T-helper 22 cell (primary cell): ENCODE measurements at places on chromosomes 5 and 9.
A peak's percentile ranks its signal among the peaks of the same experiment; 100 is the strongest.

- no peak for DNase-seq
These were observed 129.9 kb downstream of the TLE4 start for GRCh38 chr9:79701651-79702050.

DNA sequence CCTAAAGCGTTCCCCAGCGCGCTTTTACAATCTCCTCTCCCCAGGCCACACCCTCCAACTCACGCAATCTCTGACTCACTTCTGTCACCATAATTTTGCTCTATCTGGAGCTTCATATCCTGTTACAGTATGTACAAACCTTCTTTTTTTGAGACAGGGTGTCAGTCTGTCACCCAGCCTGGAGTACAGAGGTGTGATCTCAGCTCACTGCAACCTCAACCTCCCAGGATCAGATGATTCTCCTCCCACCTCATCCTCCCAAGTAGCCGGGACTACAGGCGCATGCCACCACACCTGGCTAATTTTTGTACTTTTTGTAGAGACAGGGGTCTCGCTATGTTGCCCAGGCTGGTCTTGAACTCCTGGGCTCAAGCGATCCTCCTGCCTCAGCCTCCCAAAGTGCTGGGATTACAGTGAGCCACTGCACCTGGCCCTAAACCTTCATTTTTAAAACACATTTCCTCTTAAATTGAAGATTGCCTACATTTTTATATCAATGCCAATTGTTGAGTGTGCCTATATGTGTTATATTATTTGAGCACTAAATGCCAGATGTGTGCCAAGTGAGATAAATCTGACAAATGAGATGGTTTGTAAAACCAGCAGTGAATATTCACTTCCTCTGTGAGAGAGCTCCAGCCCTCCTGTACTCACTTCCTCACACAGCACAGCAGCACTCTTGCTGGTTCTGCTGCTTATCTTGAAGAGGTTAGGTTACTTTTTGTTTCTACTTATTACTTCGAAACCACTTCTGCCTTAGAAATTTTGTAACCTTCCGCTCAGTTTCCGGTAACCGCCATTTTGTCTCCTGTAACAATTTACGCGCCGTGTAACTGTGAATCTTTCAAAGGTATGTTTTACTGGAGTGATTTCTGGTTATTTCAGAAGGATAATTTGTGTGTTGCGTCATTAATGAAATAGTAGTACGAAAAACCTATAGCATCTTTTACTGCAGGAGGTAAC, 57.9 kb downstream of the DOCK8 start:
- peak; percentile 75 for DNase-seq

DNA sequence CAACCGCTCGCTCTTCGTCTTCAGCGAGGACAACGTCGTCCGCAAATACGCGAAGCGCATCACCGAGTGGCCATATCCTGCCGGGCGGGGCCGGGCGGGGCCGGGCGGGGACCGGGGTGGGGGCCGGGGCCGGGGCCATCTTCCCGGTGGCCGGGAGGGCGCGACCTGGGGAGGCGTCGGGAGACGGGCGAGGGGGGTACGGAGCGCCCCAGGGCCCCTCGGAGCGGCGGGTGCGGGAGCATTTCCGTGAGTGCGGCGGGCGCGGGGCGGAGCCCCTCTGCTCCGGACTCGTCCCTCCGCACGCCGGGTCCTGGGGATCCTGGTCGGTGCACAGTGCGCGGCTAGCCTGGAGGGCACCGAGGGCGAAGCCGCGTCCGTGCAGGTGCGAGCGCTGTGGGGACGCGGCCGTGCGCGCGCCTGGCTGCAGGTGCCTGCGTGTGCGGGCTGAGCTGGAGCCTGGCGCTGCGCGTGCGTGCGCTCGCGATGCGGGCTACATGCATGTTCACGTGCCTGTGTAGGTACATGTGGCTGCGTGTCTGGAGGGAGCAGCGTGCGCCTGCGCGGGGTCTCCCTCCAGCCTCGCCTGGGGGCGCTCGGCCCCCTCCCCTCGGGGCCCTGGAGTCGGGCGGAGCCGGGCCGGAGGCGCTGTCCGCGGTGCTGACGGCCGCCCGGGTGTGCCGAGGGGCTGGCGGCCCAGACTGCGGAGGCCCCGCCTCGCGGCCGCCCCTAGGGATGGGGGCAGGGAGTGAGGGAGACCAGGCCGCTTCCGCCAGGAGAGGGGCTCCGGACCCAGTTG, 762 bp downstream of the CACNA1B start:
- DNase-seq: no peak

DNA sequence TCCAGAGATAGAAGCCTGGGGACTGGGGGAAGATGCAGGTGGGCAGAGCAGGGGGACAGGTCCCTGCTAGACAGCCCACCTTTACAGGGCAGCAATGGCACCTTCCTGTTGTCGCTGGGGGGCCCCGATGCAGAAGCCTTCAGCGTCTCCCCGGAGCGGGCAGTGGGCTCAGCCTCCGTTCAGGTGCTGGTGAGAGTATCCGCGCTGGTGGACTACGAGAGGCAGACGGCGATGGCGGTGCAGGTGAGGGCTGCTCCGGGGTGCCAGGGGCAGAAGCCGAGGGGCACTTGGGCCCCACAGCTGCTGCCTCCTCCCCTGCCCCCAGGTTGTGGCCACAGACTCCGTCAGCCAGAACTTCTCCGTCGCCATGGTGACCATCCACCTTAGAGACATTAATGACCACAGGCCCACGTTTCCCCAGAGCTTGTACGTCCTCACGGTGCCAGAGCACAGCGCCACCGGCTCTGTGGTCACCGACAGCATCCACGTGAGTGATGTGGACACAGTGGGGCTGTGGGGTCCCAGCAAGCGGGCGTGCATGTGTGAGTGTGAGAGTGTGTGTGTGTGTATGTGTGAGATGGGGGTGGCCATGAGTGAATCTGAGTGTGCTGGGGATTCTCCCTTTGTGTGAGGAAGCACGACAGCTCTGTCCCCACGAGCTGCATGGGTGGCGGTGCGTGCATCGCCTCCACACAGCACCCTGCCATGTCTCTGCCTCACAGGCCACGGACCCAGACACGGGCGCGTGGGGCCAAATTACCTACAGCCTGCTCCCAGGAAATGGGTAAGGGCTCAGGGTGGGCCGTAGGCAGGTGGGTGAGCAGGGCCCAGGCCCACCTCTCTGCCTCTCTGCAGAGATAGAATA, 28.4 kb downstream of the CDHR2 start:
- DNase-seq: no peak

DNA sequence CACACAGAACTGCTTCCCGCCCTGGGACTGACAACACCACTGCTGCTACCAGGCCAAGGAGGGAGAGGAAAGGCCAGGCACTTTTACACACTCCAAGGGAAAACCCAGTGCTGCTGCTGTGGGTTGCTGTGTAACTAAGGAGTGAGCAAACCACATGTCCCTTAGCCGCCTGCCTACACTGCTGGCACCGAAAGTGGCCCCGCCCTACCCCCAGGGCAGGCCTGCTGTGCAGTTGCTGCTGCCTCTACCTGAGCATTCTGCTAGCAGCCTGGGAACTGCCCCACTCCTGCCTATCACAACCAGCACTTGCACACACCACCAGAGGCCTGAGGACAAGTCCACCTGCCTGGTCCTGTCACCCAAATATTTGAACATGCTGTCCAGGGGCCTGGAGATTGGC, 740.9 kb downstream of the DTWD2 start:
- DNase-seq: no peak

- DNase-seq: no peak
These were observed 369.8 kb downstream of the CSNK1G3 start for GRCh38 chr5:123881759-123882244.

GRCh38 chr5:167892352-167893115, 398.9 kb upstream of the WWC1 start:
- DNase-seq: no peak

DNA sequence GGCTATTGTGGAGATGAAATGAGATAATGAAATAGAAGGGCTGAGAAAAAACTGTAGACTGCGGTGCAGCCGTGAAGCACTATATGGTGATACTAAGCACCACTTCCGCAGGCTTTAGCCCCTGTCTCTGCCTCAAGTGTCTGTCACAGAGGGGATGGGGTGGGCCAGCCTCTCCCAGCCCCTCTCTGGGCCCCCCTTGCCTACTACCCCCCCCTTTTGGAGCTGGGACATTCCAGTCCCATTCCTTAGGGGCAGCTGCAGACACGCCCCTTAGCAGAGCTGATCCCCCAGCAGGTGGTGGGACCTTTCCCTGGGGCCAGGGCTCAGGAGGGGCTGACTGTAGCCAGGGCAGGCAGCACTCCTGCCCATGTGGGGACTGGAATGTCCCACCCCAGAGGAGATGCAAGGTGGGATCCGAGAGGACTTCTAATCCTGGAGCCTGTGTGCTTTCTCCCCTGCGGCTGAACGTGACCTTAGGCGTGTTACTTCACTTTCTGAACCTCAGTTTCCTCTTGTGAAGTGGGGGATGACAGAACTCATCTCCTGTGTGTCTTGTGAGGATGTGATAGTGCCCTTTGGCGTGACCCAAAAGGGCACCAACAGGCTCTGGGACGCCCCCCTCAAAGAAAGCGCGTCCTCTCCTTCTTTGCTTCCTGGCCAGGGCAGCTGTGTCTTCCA, 1.9 kb downstream of the N4BP3 start:
- no peak for DNase-seq

DNA sequence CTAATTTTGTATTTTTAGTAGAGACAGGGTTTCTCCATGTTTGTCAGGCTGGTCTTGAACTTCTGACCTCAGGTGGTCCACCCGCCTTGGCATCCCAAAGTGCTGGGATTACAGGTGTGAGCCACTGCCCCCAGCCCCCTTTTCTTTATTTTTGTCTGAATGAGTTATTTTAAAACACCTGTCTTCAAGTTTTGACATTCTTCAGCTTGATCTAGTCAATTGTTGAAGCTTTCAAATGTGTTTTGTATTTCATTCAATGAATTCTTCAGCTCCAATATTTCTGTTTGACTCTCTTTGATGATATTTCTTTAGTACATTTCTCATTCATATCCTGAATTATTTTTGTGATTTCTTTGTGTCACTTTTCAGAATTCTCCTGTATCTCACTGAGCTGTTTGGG, 486.2 kb downstream of the DMAC1 start:
- no peak for DNase-seq

DNA sequence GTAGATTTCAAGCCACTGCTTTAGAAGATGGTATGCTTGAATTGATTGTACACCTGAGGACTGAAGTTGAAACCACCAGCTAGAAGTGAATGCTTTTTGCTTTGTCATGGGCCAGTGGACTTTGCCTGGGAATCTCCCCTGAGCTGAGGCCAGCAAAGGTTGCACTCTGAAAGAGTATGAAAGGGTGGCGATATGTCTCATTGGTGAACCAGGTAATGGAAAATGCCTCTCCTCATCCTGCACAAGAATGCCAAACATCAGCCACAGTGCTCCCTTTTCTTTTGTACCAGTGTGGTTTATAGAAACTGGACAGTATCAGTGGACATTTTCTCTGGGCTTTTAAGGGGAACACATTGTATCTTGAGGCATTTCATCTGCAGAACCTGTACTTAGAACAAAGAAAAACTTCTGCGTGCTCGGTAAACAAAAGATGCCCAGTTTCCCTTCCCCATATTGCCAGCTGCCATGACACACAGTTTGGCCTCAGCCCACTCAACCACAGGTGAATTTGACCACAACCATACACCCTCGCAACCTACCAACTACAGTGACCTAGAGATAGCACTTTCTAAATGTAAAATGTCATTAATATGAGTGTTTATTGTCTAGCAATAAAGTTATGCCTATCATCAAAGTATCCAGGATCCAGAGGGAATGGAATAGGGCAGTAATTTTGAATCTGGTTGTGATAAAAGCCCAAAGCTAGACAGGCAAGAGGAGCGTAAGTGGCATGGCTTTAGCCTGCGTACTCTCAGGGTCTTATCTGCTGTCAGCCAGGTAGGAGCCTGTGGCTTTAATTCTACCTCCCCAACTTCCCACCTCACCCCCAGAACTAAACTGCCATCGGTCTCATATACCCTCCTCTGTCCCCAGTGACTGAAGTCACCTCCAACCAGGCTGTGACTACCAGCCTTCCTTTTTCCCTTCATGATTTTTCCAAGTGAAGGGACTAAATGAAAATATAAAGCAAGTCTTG, 79.5 kb upstream of the LHFPL2 start:
- DNase-seq: no peak

DNA sequence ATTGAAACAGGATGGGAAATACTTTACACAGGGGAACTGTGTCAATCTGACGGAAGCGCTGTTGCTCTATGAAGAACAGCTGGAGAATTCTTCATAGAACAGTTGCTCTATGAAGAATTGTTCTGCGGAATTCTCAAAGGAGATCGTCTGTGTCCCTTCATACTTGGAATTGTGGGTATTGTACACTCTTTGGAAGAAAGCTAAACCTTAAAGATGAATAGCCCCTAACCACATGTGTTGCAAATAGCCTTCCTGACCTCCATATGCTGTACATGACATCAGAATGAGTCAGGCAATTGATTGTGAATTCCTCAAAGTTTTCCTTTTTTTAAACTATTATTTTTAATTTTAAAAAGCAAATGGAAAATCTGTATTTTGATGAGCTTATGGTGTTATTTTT, 15.6 kb downstream of the NIM1K start:
- DNase-seq: no peak

DNA sequence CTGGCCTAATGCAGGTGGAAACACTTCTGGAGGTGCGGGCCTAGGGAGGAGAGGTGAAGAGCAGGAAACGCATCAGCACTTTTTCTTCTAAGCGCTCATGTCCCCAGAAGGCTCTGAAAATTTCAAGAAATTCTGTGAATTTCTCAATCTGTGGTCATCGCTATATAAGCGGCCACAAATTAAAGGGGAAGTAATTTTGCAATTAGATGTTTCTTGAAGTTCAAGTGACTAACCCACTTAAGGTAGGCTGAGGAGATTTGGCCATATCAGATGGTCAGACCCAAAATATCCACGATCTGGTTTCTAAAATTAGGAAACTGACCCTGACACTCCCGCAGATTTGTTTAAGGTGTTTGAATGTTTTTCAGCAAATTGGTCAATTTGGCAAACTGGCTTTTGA, 16.6 kb upstream of the HMGCR start:
- no peak for DNase-seq

- DNase-seq: no peak
These were observed 337.3 kb downstream of the KDM4C start for GRCh38 chr9:7095058-7095457.

DNA sequence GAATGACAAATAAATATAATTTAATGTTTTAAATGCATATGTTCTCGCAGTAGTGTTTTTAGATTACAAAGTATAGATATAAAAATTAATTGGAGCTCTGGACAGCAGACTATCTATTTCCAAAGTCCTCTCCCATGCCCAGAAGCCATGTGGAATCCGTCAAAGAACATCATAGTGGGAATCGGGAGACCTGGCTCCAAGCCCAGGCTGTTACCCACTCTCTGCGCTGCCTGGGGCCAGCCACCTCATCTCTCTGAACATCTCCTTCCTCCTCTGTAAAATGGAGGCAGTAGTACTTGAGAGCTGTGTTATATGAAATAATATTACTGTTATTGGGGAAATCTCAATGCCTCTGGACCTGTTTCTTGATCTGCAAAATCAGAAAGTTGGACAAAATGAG, 58.1 kb upstream of the SLC30A5 start:
- no peak for DNase-seq

DNA sequence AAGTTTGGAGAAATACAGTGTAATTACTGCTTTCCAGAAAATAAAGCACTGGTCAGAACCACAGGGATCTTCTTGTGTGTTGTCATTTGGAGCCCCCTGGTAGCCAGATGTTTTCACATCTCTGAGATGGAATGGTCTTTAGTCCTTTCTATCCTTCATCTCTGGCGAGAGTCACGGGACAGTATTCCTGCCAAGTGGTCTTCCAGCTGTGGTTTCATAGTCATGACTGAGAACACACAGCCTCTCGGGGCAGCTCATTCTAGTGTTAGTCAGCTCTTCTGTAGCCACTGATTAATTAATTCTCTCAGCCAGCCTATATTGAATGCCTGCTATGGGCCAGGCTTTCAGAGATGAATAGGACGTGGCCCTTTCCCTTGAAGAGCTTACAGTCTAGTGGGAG, 34.1 kb downstream of the HMGXB3 start:
- DNase-seq: no peak
